AG04450 (cell line): ENCODE measurements at places on chromosomes 7 and 10.

GRCh38 chr10:86100581-86101061 is 266.0 kb downstream of the GRID1 start:
- no peak for DNase-seq

DNA sequence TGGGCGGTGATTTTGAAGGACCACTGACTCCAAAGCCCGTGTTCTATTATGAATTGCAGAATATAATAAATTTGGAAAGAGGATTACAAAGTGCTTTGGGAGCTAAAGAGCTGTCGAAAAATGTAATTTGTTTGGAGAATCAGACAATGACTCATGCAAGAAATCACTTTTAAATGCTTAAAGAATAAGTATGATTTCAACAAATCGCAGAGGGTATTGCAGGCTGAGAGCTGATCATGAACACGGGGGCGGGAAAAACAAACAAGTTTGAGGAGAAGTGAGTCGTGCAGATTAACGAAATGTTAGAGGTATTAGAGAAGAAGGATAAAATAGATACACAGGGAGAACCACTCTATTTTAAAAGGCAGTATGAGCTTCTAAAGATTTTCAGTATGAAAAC is 4.9 kb upstream of the HACD1 start:
- no peak for DNase-seq

- DNase-seq = no peak
Measured at GRCh38 chr10:32109603-32110002, 53.4 kb upstream of the KIF5B start.

DNA sequence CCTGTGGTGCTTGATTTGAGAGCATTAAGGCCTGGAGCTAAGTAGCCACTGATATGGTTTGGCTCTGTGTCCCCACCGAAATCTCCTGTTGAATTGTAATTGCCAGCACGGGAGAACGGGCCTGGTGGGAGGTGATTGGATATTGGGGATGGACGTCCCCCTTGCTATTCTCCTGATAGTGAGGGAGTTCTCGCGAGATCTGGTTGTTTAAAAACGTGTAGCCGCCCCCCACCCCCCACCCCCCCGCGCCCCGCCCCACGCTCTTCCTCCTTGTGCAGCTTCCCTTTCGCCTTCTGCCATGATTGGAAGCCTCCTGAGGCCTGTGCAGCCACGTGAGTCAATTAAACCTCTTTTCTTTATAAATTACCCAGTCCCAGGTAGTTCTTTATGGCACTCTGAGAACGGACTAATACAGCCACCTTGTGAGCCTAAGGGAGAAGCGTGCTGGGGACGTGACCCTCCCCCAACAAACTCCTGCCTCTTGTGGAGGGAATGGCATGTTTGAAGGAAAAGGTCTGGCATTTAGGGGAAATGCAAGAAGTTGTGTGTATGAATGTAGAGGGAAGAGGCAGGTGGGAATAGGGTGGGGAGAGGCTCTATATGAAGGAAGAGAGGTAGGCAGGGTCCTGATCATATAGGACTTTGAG is 118.0 kb upstream of the KMT2C start:
- no peak for DNase-seq

DNA sequence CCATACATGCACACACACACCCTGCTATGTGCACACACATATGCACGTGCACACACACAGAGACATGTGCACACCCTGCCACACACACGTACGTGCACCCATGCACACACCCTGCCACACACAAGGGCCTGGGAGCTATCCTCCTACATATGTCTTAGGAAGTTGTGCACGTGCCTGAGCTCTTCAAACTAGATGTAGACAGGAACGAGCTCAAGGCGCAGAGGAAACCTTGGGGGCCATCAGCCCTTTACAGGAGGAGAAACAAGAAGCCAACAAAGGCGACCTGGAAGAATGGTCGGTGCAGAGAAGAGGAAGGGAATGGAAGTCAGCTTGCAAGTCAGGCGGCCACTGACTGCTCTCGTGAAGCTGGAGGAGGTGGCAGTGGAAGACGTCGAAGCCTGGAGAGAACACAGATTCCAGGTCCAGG is 58.7 kb downstream of the AOC1 start:
- DNase-seq = no peak

DNA sequence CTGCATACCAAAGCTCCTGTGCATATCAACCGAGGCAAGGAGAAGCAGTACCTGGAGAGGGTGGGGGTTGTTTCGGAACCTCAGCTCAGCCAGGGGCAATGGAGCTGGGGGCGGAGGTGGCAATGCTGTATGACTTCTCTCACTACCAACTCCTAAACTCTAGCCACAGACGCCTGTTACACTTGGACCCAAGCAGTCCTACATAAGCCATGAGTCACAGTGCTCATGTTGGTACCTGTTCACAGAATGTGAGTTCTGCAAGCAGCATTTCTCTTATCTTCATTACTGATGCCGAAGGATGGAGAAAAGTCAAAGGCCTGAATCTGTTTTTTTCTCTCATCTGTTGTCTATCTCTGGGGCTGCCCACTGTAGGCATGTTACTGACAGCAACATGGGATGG is 3.2 kb upstream of the RAB18 start:
- DNase-seq = no peak

- no peak for DNase-seq
Measured at GRCh38 chr7:16398146-16399017, 23.0 kb downstream of the CRPPA start.

GRCh38 chr7:84422790-84423189 is 228.2 kb upstream of the SEMA3A start:
- no peak for DNase-seq

DNA sequence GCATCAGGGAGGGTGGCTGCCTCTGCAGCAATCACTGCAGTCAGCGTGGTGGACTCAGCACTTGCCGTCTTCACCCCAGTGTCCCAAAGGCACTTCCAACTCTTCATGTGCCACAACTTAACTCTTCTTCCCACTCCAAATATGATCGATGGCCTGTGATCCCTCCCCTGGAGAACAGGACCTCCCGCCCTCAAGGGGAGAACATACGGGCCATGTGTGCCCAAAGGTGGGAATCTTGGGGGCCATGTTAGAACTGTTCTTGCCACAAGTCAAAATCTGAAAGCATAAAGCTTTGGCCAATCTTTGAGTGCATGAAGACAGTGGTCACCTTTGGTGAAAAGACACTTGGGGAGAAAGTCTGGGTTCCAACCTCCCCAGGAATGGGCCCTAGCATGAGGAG is 368.5 kb upstream of the MGMT start:
- no peak for DNase-seq

DNA sequence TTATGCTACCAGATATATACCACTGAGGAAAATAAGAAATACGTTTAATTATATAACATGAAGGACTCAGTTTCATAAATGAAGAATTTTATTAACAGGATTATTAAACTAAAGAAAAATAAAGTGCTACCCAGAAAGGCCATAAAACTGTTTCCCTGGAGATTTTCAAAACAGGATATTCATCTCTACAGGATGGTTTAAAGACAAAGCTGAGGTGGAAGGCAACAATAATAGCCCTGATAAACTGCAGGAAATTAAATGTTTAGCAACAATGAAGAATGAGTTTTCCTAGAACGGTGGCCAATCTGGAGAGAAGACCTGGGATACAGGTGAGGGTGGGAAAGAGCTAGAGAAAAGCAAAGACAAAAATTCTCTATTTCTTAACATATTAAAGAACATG is 11.9 kb downstream of the RHEB start:
- DNase-seq = no peak

- peak; percentile 85 for DNase-seq
Measured at GRCh38 chr10:19014034-19014433, 34.6 kb upstream of the MALRD1 start.

- no peak for DNase-seq
Measured at GRCh38 chr7:6164010-6164409, 108.4 kb downstream of the CYTH3 start.

DNA sequence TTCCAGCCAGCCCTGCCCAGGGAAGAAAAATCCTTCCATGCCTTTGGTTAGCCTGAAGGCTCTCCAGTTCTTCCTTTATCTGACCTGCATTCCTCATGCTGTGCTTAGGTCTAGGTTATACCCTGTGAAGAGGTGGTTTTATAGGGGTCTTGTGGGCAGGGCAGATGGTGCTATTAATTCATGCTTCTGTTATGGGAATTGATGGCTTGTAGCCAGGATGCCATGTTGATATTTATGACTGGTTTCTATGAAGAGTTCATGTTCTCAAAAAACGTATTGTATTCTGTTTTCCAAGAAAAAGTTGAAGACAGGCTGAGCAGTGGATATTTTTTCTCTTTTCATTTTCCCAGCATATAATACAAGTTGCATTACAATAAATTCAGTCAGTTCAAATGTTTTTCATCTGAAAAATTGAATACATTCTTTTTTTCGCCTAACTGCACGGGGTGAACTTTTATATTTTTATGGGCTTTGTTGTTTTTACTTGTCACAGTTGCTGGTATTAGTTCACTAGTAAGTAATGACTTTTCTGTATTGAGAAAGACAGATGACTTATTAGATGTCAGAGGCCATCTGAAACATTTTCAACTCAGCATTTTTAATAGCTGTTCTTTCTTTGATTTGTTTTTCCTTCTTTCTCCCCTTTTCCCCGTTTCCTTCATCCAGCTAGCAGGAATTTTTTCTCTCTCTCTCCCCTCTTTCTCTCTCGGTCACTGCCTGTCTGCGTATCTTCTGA is 322.8 kb downstream of the LRMDA start:
- DNase-seq = no peak

DNA sequence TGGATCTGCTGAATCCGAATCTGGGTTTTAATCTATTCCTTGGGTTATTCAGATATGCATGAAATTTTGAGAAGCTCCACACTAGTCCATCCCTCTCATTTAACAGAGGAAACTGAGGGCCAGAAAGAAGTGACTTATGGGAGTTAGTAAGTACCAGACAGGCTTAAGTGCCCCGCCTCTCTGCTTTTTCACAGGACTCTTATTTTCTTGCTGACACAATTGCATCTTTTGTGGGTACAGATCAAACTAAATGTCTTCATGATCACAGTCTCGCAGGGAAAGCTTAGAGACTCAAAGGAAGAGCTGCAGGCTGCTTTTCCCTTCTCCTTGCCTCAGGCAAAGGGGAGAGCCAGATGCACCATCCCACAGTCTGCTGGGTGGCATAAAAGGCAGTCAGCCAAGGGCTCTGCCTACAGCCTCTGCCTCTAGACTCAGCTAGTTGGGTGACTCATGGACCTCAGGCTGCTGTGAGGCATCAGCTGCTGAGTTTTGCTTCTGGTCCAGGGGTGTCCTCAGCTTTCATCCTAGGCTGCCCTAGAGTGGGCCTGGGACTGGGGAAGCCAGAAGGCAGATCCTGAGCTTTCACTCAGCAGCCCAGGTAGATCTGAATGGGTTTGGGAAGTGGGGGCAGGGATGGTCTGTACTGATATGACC is 11.6 kb downstream of the GOLGA7B start:
- DNase-seq = no peak

- DNase-seq = no peak
Measured at GRCh38 chr7:85177316-85177715, 9.5 kb downstream of the SEMA3D start.

- peak; percentile 46 for DNase-seq
Measured at GRCh38 chr10:109889867-109890266, 33.4 kb downstream of the XPNPEP1 start.

GRCh38 chr10:117757086-117757720 is 214.7 kb downstream of the EMX2 start:
- DNase-seq = no peak

- DNase-seq = no peak
Measured at GRCh38 chr7:149248777-149249176, 9.3 kb downstream of the ZNF212 start.

DNA sequence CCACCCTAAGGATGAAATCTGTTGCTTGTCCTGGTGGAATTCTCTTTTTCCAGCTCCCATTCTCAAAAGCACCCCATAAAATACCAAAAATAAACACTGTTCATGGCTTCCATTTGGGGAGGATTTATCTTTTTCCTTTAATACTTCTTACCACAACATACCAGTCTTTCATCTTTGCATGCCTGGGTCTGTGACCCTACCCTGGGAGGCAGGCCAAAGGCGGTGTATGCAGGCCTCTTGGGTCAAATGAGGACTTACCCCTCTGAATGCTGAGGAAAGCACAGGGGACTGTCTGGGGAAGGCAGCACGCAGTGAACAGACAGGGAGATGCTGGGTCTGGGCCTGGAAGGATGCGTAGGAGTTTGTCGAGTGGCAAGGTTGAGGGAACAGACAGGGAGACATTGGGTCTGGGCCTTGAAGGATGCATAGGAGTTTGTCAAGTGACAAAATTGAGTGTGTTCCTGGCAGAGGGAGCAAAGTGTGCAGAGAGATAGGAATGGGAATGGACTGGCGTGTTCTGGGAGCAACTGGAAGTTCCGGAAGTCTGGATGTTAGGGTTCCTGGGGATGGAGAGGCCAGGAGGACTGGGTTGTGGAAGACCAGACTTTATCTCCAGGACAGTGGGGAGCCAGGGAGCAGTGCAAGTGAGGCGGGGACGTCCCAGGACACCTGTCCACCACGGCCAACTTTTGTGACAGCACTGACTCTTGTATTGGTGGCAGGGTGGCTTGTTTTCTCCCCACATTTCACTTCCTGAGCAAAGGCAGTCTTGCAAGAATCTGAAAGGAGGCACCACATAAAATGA is 40.8 kb downstream of the MYL10 start:
- DNase-seq = no peak

DNA sequence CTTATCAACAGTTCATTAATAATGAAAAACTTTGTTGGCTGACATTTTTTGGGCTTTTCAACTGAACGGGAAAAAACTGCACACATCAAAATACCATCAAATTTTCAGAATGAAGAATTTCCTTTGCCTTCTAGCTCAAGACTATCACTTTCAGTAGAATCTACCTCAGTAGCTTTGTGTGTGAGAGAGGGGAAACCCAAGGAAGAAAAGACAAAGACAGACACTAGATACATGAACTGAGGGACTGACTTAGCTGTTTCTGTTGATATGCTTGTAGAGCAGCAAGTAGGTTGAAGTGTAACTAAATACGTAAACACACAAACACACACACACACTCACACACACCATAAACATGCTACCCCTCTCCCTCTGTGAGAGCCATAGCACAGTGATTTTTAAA is 257.1 kb downstream of the CDK14 start:
- DNase-seq = no peak

- DNase-seq = no peak
Measured at GRCh38 chr7:103149808-103150180, 895 bp upstream of the NAPEPLD start.

DNA sequence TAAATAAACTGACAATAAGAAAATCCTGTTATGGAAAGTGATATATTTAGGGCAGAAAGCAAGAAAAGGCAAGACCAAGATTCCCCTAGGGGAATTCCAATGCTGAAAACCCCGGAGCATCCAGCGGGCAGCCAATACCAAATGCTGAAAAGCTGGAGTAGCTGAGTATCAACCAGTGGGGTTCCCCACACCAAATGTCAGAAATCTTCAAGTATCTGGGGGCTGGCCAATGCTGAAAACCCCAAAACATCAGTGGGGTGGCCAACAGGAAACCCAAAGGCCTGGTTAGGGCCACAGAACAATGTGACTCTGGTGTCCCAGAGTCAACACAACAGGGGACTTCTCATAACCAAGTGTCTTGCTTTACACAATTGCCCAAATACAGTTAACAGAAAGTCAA is 271.8 kb upstream of the CACNA2D1 start:
- DNase-seq = no peak

GRCh38 chr7:122316467-122317388 is 12.2 kb upstream of the FEZF1 start:
- no peak for DNase-seq

- peak; percentile 44 for DNase-seq
Measured at GRCh38 chr7:84510505-84510904, 315.9 kb upstream of the SEMA3A start.

- no peak for DNase-seq
Measured at GRCh38 chr7:139776486-139777132, 1.2 kb downstream of the HIPK2 start.

GRCh38 chr7:139825666-139826290 is 3.3 kb upstream of the TBXAS1 start:
- peak; percentile 7 for DNase-seq
